GM12892 (cell line): ENCODE measurements at places on chromosomes 6 and 20.

- no peak for DNase-seq
Measured at GRCh38 chr20:48260129-48260756, 475.0 kb upstream of the SULF2 start.

DNA sequence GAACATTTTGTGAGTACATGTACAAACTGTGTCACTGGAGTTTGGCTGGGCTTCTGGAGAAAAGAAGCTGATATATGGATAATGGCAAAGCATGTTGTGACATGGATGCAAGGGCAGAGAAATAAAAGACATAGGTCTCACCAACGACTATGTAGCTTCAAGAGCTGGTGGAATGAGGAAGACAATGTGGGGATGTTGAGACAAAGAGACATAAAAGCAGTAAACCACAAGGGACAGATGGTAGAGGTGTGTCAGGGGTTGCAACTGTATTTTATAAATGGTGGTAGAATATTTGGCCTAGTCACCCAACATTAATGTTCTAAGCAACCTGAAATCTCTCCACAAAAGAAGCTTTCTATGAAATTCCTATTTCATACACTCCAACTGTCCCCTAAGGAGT, 199.0 kb downstream of the KCNQ5 start:
- DNase-seq, result no peak

DNA sequence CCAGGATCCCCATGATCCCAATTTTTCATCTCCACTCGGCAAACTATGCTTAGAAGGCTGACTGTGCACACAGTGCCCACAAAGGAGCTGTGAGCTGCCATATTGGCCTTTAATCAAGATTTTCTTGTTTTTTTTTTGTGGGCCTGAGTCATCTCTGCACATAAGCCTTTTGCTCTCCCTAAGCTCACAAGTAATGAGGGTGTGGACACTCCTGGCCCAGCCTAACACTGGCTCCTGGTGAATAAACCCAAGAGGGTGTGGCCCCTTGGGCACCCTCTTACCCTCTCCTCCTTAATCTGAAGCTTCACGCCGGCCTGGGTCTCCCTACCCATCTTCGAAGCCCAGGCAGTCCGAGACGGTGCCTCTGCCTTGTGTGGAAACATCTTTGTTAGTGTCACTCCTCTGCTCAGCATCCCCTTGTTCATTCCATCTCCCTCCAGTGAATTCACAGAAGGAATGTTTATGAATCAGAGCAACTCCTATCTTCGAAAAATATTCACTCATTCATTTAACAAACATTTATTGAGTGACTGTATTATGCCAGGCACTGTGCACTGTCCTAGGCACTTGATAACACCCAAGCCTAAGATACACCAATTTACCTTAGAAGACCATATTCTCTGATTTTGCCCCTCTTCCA, 22.2 kb upstream of the MRPS10 start:
- no peak for DNase-seq

- DNase-seq, result no peak
Measured at GRCh38 chr6:22972771-22973170, 403.4 kb downstream of the HDGFL1 start.

DNA sequence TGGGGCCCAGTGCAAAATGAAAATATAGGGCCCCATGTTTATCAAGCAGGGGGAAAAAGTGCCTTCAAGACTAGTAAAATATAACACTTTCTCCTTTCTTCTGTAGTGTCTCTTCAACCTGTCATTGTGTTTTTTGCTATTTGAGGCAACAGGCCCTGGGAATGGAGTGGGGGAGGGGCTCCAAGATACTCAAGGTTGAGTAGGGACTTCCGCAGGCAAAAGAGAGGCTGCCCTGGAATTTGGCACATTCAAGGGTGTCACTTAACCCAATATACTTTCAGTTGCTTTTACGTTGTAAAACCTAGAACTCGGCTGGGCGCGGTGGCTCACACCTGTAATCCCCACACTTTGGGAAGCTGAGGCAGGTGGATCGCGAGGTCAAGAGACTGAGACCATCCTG, 154.9 kb downstream of the ALDH8A1 start:
- DNase-seq, result no peak
